Activated T-helper 2 cell treated with anti-CD3 and anti-CD28 coated beads, Interferon-gamma antibody, Interleukin-2, Interleukin-4, amounts not matched to agents 10 μg/mL and 5 μg/mL and 100 μg/mL, durations not matched to agents 14 hours and 24 hours and 36 hours (primary cell): ENCODE measurements at places on chromosomes 5 and 9. TPM values are rescaled to one million over a fixed set of nuclear protein-coding genes. Genes with fewer than 3 reads are reported as not detected.

DNA sequence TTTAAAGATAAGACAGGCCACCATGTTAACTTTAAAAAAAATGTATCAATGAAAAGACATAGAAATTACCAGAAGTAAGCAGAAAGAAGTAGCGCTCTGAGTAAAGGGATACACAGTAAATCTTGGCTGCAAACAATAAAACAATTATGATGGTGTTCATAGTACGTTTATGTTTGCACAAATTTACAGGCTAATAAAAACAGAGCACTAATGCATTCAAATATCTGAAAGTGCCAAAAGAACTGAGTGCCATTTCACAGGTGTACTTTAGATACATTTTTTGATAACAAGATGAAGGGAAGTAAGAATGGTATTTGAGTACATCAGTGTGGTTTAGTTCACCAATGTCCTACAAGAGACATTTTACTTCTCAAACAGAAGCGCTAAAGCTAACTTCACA, 32.9 kb upstream of the ALDH1A1 start:
- no peaks in the 10 kb centered on the region for H3K4me1 ChIP-seq
- no peak overlapping the region for H3K4me3 ChIP-seq
- no peaks in the 10 kb centered on the region for H3K36me3 ChIP-seq
- no peaks in the 10 kb centered on the region for H3K27me3 ChIP-seq
- H3K27ac ChIP-seq = no peak overlapping the region

DNA sequence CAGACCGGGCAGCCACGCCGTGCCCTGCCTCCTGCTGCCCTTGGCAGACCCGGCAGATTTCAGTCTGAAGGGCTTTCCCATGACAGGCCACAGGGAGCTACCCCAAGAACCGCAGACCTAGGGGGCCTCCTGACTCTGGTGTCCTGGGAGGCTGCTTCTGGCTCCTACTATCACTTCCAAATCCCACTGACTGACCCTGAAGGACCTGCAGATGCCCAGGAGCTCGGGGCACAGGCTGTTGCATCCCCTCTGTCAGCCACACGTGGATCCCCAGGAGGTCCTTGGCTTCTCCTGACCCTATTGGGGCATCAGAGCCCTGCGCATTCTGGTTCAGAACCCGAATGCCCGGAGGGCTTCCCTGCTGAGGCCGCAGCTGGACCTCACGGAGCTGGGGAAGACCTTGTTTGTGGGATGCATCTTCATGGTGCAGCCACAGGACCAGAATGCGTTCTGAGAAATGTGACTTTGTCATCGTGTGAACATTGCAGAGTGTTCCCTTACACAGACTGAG, 81.3 kb upstream of the IRX4 start:
- H3K36me3 ChIP-seq = no peaks in the 10 kb centered on the region
- H3K4me1 ChIP-seq = no peaks in the 10 kb centered on the region
- H3K27ac ChIP-seq = no peak overlapping the region
- no peak overlapping the region for H3K4me3 ChIP-seq

DNA sequence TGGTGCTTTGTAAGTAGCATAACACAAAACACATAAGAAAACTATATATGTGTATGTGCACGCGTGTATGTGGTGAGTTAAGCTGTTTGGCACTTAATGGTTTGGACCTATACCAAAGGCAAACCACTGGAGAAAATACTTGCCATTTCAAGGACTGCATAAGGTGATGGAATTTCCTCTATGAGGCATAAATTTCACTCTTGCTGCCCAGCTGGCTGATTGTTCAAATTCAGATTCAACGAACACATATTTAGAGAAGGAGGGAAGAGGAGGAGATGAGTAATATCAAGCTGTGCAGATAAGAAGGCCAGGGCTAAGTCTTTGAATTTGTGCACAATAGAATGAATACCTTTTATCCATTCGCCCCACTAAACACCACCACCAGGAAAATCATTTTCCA, 470.6 kb upstream of the MPDZ start:
- no peak overlapping the region for H3K4me3 ChIP-seq

Gene ADAMTS19
- total RNA-seq = not detected in 2 replicates

DNA sequence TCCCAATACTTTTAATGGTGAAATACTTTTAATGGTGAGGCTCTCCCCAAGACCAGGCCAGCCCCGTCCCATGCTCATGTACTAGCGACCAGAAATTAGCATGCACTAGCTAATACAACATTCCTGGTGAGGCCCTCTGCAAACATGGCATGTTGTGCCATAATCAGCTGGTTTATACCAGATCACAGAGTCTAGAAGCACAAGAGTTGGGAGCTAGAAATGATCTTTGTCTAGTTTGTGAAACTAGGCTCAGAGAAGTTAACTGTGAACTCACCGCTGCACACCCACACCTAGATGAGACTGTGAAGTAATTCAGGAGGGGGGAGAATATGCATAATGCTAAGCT, 37.4 kb downstream of the MTMR12 start:
- H3K36me3 ChIP-seq = peaks cover 58% of the 10 kb centered on the region
- no peaks in the 10 kb centered on the region for H3K27me3 ChIP-seq
- H3K27ac ChIP-seq = peak overlapping the region; percentile 59
- H3K4me3 ChIP-seq = no peak overlapping the region
- DNase-seq = no peak

GRCh38 chr9:91223000-91223399, 138.7 kb downstream of the AUH start:
- H3K4me1 ChIP-seq = peaks cover 24% of the 10 kb centered on the region
- H3K4me3 ChIP-seq = no peak overlapping the region
- no peaks in the 10 kb centered on the region for H3K27me3 ChIP-seq
- no peak for DNase-seq
- no peak overlapping the region for H3K27ac ChIP-seq

DNA sequence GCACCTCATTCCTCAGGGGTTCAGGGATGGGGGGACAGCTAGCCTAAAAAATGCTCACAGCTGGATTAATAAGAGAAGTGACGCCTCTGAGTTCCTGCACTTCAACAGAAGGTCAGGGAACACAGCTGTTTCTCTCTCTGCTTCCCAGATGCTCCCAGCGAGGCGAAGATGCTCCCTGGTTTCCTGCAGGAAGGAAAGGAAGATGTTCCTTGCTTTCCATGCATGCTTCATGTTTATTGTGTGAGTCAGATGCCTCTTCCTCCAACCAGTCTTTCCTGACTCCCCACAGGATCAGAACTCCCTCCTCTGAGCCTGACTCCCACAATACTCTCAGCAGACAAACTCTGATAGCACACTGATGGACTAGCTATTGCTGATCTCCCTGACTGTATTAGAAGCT, 71.9 kb downstream of the MFAP3 start:
- peaks cover 5% of the 10 kb centered on the region for H3K27me3 ChIP-seq
- H3K27ac ChIP-seq = no peak overlapping the region
- no peaks in the 10 kb centered on the region for H3K36me3 ChIP-seq

Gene WNT8A
- total RNA-seq = not detected in 2 replicates

Gene SOHLH1
- not detected in 2 replicates for total RNA-seq

DNA sequence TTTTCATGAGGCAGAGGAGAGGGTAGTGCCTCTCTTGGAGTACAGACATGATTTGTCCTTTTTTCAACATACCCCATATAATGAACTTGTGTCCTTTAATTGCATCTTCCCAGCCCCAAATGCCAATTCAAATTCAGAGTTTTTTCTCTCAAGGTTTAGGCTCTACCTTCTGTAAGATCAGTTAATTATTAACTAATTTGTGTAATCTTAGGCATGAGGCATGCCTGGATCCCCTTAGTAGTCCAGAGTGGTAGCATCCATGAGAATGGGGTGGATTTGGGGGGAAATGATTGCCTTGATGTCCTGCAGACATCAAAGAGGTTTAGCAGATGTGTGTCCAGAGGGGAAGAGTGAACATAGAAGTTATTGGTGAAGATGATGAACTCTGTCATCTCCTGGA, 533.3 kb downstream of the LRRC70 start:
- no peaks in the 10 kb centered on the region for H3K36me3 ChIP-seq
- H3K4me3 ChIP-seq = no peak overlapping the region
- H3K27ac ChIP-seq = no peak overlapping the region

GRCh38 chr5:74616236-74617146, 24.0 kb downstream of the ENC1 start:
- no peak overlapping the region for H3K4me3 ChIP-seq
- no peak for DNase-seq
- no peaks in the 10 kb centered on the region for H3K36me3 ChIP-seq

GRCh38 chr5:101608322-101608721, 687.8 kb downstream of the SLCO4C1 start:
- no peaks in the 10 kb centered on the region for H3K36me3 ChIP-seq
- H3K4me1 ChIP-seq = no peaks in the 10 kb centered on the region
- no peak overlapping the region for H3K27ac ChIP-seq
- H3K4me3 ChIP-seq = no peak overlapping the region
- DNase-seq = no peak
- H3K27me3 ChIP-seq = no peaks in the 10 kb centered on the region

- peaks cover 8% of the 10 kb centered on the region for H3K4me1 ChIP-seq
- no peak overlapping the region for H3K27ac ChIP-seq
- H3K4me3 ChIP-seq = no peak overlapping the region
- no peaks in the 10 kb centered on the region for H3K36me3 ChIP-seq
Observed at GRCh38 chr5:107404595-107405374, 266.0 kb downstream of the EFNA5 start.

DNA sequence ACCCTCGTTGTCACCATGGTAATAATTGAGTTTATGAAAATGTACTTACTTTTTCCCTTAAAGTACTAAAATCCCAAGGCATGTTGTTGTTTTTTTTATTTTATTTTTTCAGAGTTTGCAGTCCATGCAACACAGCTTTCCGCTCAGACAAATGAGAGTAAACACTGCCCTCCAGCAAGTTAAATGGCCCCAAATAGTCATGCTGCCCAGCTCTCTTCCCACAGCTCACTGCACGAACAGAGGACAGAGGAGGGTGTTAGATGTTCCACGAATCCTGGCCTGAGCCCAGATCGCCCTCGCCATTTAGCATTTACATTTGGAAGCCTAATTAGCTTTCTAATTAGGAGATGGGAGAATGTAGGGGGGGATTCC, 1.9 kb downstream of the NIM1K start:
- peak overlapping the region; percentile 59 for H3K27ac ChIP-seq
- no peaks in the 10 kb centered on the region for H3K36me3 ChIP-seq
- H3K4me3 ChIP-seq = peak overlapping the region; percentile 82
- no peak for DNase-seq
- H3K4me1 ChIP-seq = peaks cover 24% of the 10 kb centered on the region

Gene SOX30
- 0.11 TPM in 2 replicates for total RNA-seq

DNA sequence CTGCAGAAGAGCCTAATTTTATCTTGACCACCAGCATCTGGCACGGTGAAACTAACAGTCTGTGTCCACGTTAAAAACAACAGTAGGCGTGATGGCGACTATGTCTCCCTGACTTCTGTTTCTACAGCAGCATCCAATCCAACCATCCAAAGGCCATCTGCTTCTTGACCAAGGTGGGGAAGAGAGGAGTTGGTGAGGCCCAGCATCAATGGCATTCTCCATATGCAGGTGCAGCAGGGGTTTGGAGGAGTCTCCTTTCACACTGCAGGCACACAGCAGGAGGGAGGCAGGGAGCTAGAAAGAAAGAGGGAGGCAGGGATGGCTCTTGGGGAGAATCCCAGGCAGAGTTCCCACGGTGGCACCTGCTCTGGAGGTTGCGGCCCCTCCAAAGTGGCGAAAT, 27.0 kb downstream of the MGAT1 start:
- H3K36me3 ChIP-seq = no peaks in the 10 kb centered on the region
- H3K27ac ChIP-seq = no peak overlapping the region
- H3K27me3 ChIP-seq = peaks cover 5% of the 10 kb centered on the region
- no peak overlapping the region for H3K4me3 ChIP-seq

Gene ZNF474
- not detected in 2 replicates for total RNA-seq

Gene EPB41L4B
- 1.5 and 1.6 TPM in 2 replicates for total RNA-seq

DNA sequence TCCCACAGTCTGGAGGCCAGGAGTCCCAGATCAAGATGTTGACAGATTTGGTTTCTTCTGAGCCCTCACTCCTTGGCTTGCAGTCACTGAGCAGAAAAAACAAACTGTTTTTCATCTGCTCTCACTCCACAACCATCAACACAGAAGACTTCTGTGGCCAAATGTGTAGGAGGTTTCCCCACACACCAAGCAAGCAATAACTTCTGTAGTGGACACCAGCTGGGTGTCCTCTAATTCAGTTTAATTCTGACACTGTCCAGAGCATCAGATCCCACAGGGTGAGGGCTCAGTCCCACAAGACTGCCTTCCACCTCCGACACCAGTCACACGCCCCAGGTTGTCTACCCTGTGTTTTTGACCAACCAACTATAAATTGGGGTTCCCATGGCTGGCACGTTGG, 209.9 kb downstream of the AOPEP start:
- H3K4me1 ChIP-seq = peaks cover 4% of the 10 kb centered on the region
- H3K4me3 ChIP-seq = no peak overlapping the region
- no peaks in the 10 kb centered on the region for H3K27me3 ChIP-seq
- no peak overlapping the region for H3K27ac ChIP-seq

GRCh38 chr5:91145333-91145620, 237.8 kb downstream of the ARRDC3 start:
- no peak overlapping the region for H3K4me3 ChIP-seq
- H3K4me1 ChIP-seq = peaks cover 14% of the 10 kb centered on the region
- no peak for DNase-seq
- peaks cover 2% of the 10 kb centered on the region for H3K27me3 ChIP-seq

Gene F2R
- 2.8 and 3.3 TPM in 2 replicates for total RNA-seq

DNA sequence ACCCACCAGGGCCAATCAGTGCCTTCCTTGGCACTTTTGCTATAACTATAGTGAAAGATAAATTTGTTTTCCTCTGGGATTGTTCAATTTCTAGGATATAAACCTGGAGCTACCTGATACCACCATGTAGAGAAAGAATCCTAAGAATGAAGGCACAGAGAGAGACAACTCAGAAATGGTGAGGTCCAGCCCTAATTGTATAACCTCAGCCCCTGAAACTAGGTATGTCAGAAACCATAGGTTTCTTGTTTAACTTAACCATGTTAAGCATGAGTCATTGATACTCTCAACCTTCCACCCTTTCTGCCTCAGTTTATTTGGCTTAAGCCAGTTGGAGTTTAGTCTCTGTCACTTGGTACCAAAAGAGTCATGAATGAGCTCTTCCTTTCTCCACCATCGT, 4.6 kb upstream of the SPZ1 start:
- H3K36me3 ChIP-seq = no peaks in the 10 kb centered on the region
- DNase-seq = no peak

Gene SLU7
- 41.3 and 44.3 TPM in 2 replicates for total RNA-seq

DNA sequence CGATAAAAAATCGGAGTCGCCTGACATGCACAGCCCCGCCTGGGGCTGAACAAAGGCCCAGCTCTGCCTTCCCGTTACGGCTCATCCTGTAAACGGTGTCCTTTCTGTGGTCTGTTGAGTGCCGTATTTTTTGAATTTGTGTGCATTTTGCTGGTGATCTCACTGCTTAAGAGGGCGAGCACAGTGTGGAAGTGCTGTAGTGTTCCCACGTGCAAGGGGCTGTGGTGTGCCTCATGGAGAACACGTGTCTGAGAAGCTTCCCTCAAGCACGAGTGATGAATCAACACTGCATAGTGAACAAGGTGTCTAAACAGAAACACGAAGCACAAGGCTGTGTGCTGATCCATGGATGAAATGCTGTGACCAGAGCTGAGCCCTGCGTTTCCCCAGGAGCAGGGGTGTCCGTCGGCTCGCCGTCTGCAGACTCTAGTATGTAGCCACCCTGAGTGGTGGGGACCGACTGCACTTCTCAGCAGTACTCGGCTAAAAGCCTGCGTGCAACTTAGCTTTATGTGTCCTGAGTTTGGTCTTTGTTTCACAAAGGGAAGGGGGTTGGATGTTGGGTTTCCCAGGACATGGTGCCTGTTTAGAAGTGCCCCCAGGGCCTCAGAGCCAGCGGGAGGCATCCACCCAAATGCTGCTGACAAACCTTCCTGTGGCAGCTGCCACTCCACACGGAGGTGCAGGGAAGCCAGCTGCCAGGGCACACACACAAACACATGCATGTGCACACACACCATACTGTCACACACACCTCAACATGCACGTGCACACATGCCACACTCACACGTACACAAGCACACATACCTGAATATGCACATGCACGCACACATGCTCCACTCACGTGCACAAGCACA, 77.2 kb upstream of the IRX4 start:
- no peak overlapping the region for H3K27ac ChIP-seq
- H3K27me3 ChIP-seq = no peaks in the 10 kb centered on the region
- no peaks in the 10 kb centered on the region for H3K36me3 ChIP-seq
- H3K4me1 ChIP-seq = no peaks in the 10 kb centered on the region
